Lower leg skin (tissue), 4 donors: ENCODE measurements at places on chromosomes 13 and 19. TPM values are rescaled to one million over a fixed set of nuclear protein-coding genes. Genes with fewer than 3 reads are reported as not detected.

ZNF729 gene
- total RNA-seq: not detected

DNA sequence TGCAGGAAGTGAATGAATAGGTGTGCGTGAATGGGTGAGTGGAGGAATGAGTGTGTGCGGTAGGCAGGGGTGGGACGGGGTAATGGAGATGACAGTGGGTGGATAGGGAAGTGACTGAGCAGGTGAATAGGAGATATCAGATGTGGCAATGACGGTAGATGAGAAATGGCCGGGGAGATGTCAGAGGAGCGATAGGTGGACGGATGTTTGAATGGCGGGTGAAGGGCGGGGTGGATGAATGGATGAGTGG lies 1.5 kb downstream of the TTC9B start:
- DNase-seq: no peak

GPC6 gene
- 1.7 TPM for total RNA-seq

FOXO1 gene
- total RNA-seq: 43.8 TPM

DNA sequence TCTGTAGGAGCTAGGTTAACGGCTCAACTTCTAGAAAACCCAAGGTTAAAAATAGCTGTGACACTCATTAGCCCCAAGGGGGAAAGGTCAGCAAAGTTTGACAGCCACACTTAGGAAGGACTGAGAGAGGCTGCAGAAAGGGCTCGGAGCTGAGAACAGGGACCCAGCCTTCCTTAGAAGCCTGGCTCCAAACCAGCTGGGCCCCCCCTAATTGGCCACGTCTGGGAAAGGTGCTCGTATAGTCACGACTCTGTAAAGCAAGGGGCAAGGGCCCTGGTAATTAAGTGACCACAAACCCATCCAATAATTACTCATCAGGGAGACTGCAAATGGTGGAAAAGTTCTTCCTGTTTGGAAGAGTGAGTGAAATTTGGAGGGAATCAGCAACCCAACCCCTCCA lies 90.5 kb downstream of the RNASEH2B start:
- no peak for DNase-seq

GRCh38 chr13:90070837-90071525 lies 1276.5 kb upstream of the MIR17HG start:
- no peak for DNase-seq

DNA sequence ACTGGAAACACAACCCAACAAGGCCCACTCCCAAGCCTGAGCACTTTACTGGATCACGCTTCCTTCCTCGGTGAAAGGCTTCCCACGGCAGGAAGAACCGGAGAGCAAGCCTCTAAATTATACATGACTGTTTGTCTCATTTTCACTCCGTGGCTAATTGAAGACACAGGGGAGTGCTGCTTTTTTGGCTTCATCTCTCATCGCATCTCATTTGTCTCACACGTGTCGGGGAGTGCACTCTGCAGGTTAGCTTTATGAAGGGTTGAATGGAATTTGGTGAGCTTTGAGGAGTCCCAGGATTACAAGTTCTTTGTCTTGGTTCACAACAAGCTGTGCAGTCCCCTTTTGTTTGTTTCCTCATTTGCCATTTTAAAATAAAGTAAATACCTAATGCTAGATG lies 544.6 kb downstream of the GPC6 start:
- no peak for DNase-seq

JOSD2 gene
- 19.3 TPM for total RNA-seq

DNA sequence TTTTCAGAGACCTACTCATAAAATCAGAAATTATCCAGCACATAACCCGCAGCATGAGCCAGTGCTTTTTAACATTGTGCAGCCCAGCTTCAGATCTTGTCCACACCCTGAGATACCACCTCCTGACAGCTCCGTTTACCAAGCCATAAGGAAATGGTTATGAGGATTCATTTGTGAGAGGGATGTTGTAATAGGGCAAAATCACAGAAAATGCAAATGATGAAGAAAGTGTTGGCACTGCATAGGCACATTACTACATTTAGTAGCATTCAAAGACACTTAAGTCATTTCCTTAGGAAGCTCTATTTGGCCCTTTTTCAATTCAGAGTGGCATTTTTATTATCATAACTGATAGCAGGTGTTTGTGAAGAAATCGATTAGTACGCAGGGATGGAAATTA lies 277.5 kb downstream of the DNAJC15 start:
- no peak for DNase-seq

GRCh38 chr13:50766013-50766412 lies 77.5 kb downstream of the DLEU7 start:
- no peak for DNase-seq

MLLT1 gene
- 25.0 TPM for total RNA-seq

VAV1 gene
- 1.4 TPM for total RNA-seq

DNA sequence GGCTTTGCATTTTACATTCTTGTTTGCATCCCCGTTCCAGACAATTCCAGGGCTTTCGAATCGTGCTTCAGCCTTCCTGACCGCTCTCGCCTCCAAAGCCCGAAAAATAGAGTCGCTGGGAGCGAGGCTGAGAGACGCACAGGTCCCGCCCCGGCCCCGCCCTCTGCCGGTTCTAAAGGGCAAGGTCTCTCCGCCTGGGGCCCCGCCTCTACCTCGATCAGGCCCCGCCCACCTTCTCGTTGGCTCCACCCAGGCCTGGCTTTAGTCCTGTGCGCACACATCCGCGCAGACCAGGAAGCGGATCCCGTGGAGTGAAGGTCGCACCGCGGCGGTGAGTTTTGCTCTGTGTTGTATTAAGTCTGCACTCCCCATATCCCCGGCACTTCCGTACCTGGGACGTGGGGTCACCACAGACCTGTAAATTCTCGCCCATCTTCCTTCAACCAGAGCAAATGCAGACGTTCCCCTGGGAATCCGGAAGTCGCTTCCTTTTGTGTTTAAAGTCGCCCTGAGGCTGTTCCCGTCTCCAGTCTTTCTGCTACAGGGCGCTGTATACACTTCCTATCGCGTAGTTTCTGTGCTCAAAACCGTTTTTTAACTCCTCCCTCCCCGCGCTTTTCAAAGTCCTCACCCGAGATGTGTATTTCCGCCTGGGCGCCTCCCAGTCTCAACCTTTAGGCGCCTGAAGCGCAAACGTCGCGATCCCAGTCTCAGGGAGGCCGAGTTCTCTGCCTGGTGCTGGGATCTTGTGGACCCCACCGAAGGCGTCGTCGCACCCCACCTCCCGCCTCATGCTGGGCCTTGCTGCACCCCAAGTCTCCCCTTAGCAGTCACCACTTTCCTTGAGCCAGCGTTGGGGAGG lies at the start of gene ZNF701:
Gene ZNF701 (plus strand): TSS at position 288 of the 862 bp plus-strand sequence. CDS start 3,861 bp downstream, outside the sequence.
- peak; percentile 99 for DNase-seq

- DNase-seq: no peak
Measured at GRCh38 chr13:55816976-55817601, 1323.6 kb upstream of the PRR20A start.

- DNase-seq: no peak
Measured at GRCh38 chr19:10823690-10824089, 12.3 kb downstream of the TMED1 start.

- DNase-seq: no peak
Measured at GRCh38 chr13:45372189-45373161, 31.5 kb upstream of the TPT1 start.

DNA sequence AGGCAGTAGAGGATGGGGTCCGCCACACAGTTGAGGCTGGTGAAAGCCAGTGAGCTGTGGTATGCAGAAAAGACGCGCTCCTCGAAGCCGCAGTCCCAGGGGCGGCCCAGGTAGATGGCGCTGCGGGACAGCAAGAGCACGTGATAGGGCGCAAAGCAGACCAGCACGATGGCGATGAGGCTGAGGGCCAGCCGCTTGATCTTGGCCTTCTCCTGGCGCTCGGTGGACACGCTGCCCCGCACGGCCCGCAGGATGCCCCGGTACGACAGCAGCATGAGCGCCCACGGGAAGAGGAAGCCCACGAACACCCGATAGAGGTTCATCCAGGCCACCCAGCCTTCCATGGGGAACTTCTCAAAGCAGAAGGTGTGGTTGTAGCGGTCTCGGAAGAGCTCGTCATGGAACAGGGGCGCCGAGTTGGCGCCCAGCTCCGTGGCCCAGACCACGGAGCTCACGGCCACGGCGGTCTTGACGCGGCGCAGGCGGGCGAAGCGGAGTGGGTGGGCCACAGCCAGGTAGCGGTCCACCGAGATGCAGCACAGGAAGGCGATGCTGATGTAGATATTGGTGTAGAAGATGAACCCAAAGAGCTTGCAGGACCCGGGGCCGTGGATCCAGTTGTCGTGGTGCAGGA lies 6.5 kb upstream of the OPA3 start:
- DNase-seq: no peak

- no peak for DNase-seq
Measured at GRCh38 chr19:43607238-43608205, 4.4 kb upstream of the SRRM5 start.

DNA sequence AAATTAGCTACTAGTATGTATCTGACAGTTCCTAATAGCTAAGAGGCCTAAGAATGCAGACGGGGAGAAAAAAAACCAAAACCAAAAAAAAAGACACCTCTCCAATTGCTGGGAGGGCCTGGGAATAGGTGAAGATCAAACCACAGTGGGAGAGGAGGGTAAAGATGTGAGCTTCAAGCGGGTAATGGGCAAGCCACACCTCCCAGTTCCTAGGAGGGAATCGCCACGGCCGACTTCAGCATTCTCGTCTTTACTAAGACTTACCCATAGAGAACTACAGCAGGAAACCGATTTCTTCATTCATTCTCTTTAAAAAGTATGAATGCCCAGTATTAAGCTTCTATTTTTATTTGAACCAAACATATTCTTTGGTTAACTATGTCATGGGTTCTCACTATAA lies 5.6 kb upstream of the EEF1AKMT1 start:
- no peak for DNase-seq

DNA sequence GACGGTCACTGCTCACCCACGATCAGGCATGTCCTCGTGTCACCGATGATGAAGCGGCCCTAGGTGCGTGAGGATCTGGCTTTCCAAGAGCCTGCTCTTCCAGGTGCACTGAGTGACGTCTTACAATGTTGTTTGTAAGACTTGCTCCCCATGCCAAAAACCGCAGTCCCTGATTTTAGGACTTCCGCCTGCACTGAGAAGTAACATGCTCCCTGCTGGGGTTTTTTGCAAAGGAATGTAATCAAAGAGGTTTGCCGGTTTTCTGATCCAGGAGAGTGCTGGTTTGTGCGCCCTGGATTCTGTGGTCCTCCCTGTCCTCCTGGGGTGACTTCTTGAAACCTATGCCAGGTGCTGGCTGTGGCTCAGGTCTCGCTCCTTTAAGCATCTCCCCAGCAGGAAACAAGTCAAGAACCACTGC lies 38.8 kb downstream of the MYO9B start:
- DNase-seq: no peak

DNA sequence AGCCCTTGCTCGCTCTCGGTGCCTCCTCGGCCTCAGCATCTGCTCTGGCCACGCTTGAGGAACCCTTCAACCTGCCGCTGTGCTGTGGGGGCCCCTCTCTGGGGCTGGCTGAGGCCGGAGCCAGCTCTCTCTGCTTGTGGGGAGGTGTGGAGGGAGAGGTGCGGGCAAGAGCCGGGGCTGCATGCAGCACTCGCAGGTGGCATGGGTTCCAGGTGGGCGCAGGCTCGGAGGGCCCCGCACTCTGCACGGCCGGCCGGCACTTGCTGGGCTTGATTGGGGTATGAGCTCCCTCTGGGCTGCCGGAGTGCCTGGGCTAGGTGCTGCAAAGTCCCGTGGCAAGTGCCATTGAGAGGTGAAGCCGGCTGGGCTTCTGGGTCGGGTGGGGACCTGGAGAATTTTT lies 31.7 kb upstream of the RPL21 start:
- DNase-seq: no peak

LCP1 gene
- 21.7 TPM for total RNA-seq

DNA sequence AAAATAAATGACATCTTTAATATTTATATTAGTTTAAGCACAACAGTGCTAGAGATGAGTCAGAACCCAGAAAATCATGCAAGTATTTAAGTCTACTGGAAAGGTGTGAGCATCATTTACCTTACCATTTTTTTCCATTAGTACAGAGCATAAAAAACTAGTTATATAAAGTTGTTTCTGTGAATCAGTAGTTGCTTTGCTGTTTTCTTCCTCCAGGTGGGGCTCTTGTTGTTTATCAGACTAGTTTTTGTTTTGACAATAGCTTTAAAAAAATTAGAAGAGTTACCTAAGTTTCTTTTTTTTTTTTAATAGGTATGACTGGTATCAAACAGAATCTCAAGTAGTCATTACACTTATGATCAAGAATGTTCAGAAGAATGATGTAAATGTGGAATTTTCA lies 12.7 kb downstream of the SUGT1 start:
- no peak for DNase-seq

GRCh38 chr13:59691501-59692066 lies 472.1 kb downstream of the DIAPH3 start:
- DNase-seq: no peak
